CD4-positive, alpha-beta memory T cell (primary cell): ENCODE measurements at places on chromosomes 4 and X.

- no peak for DNase-seq
These were observed 333.1 kb upstream of the IGFBP7 start for GRCh38 chr4:57443308-57443707.

DNA sequence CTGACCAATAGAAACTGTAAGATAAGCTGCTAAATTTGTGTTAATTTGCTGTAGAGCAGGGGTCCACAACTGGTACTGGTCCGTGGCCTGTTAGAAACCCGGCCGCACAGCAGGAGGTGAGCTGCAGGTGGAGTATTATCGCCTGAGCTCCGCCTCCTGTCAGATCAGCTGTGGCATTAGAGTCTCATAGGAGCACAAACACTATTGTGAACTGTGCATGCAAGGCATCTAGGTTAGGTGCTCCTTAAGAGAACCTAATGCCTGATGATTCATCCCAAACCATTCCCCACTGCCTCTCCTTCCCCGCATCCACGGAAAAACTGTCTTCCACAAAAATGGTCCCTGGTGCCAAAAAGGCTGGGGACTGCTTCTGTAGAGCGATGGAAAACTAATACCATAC is 19.7 kb downstream of the FBXW7 start:
- DNase-seq: no peak

- no peak for DNase-seq
These were observed 101.7 kb upstream of the FRG1 start for GRCh38 chr4:189838821-189839497.

DNA sequence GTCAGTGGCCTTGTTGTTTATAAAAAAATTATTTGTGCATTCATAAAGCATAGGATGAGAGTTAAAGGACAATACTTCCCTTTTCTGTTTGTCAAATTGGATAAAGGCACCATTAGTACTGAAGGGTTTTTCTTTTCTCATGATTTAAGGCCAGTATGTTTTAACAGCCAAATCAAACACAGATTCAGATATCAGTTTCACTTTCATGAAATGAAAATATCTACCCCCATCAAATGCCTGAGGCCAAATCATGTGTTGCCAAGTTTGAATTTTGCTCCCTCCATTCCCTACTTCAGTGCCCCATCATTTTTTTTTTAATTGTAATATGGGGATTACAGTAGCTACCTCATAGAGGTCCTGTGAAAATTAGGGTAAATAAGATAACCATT is 745.9 kb downstream of the RPA4 start:
- no peak for DNase-seq

DNA sequence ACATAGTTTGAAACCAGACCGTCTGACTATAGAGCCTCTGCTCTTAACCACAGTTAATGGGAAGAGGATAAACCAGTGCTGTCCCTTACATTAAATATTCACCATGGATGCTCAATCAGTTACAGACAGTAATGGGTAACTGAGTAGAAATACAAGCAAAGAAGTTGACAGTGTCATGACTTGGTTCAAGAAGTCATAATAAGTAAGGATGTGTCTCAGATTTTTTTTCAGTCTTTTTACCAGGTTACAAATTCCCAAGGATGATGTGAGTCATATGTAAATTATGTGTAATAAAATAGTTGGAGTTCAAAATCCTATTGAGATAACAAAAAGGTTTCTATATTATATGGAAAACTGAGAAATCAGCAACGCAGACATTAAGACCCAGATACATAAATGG is 31.1 kb downstream of the ZCCHC4 start:
- DNase-seq: no peak

DNA sequence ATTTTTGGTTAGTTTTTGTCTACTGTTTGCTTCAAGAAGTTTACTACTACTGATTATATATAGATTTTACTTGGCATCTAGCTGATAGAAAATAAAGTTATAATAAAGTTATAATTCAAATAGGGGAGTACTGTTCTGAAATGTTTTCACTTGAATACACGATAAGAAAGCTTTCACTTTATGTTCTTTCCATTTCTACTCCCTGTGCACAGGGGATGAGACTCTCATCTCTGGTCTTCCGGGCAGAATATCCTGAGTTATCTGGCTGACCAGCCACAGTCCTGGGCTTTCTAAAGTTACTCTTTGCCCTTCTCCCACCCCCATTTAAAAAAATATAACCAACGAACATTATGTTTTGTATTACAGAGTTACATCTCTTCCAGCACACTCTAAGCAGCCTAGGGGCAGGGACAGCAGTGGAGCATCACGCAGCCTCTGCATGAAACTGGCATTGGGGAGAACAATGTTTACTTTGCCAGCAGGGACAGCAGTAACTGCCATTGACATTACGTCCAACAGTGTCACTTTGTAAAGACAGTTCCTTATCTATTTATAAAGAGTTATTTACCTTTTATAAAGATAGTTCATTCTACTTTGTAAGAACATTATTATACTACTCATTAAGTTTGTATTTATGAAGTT is 64.3 kb downstream of the METTL14 start:
- no peak for DNase-seq

GRCh38 chr4:154714339-154715040 is 29.3 kb upstream of the LRAT start:
- no peak for DNase-seq

DNA sequence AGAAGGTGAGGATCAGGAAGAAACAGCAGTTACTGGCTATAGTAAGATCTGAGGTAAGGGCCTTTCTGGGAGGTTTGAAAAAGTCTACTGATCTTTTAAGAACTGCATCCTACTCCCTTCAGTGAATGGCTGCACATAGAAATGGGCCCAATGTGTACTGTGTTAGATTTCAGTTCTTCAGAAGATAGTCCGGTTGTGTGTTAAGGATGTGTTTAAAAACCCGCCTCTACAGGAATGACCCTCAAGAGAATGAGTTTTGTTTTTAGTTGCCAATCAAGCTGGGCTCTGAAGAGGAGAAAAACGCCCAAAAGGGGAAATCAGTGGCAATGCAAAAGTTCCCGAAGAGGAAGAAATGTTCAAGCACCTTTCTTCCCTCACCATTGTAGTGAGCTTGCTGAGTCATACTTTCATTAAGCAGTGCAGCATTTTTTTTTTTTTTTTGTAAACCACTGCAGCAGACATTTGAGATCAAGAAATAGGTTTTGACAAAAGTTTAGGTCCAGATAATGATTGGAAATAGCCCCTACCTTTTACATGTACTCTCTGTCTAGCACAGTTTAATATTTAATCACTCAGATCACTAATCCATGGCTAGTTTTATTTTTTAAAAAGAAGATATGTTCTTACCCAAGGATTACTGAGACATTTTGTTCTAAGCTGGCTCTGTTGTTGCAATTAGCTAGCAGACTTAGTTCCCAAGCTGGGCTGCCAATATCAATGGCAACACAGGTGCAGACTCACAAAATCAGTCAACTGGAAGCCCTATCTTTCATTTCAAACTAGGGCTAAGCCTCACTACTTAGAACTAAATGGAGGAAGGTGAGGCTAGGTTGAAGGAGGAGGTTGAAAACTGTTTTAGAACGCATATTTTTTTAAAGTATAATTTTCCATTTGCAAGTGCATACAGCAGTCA is 7.0 kb upstream of the TRPC5OS start:
- DNase-seq: no peak

- no peak for DNase-seq
These were observed 450.7 kb downstream of the GASK1B start for GRCh38 chr4:157722146-157722545.

DNA sequence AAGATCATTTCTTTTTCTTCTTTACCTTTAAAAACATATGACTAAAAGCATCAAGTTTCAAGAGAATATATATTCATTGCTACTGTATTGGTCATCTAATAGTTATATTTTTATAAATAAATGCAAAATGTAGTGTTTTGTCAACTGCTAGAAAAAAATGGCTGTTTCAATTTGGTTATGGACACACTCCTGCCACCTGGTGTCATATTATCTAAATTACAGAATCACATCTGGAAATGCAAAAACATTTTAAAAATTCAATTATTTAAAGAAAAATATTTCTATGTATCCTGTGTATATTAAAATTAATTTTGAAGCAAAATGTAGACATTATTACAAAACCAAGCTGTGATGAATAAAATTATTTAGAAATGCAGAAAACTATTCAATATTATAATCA is 329.4 kb upstream of the PCDH18 start:
- DNase-seq: no peak

DNA sequence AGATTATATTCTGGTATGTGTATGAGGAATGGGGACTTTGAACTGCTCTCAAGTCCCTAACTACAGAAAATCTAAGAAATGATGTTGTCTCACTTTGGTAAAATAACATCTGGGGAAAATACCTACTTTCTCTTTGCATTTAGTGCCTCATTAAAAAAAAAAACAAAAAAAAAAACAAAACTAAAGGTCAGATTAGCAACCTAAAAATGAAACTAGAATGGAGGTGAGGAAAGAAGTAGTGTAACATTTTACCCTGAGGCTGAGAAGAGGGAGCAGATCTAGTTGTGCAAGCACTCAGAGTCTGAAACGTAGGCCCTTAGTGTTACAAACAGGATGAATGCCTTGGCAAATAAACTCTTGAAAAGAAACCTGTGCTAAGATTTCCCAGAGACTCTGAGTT is 56.0 kb downstream of the VGLL1 start:
- DNase-seq: peak; percentile 49

DNA sequence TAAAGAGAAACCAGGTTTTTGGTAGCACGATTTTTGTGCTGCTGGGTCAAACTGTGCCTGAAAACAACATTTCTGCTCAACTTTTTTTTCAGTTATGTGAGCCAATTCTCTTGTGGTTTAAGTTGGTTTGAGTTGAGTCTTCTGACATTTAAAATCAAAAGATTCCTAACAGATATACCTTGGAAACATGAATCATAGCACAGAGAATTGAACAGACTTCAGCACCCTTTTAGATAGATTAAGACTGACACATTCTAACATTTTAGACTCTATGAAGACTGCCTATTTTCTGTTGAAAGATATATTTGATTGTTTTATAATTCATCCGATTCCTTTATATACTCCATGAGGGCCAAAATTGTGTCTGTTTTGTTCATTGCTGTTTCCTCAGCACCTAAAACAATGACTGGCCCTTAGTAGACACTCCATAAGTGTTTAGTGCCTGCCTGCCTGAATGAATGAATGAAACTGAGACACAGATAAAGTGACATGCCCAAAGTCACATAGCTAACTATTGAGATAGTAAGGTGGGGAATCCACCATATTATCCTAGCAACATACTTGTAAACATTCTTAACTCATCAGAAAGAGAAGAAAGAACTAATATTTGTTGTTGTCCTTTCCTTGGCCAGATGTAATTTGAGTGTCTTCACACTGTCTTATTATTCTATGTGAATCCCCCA is 624.0 kb downstream of the MID1IP1 start:
- no peak for DNase-seq

DNA sequence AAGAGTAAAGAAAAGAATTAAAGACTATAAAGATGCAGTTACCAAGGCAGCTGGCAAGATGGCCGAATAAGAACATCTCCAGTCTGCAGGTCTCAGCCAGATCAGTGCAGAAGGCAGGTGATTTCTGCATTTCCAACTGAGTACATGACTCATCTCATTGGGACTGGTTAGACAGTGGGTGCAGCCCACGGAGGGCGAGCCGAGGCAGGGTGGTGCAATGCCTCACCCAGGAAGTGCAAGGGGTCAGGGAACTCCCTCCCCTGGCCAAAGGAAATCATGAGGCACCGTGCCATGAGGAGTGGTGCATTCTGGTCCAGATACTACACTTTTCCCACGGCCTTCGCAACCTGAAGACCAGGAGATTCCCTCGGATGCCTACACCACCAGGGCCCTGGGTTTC is 20.5 kb downstream of the SPIN4 start:
- DNase-seq: no peak

- DNase-seq: no peak
These were observed 11.2 kb upstream of the SCRG1 start for GRCh38 chr4:173410079-173410478.

GRCh38 chrX:150587585-150588503 is 19.4 kb downstream of the MTM1 start:
- DNase-seq: peak; percentile 28

DNA sequence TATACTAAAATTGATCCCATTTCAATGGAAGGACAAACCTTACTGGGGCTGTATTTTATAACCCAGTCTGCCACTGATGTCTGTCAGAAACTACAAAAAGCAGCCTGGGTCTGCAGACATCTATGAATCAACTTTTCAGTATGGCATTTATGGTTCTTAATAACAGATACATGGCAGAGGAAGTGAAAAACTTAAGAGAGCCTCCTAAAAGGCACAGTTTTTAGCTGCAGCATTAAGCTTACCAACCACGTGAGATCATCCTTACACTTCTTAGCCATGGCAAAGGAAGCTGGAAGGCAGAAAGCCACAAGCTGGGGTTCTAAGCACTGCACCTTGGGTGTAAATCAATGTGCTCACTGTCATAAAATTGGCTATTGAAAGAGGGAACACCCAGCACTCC is 16.6 kb upstream of the UGT2B17 start:
- DNase-seq: no peak

DNA sequence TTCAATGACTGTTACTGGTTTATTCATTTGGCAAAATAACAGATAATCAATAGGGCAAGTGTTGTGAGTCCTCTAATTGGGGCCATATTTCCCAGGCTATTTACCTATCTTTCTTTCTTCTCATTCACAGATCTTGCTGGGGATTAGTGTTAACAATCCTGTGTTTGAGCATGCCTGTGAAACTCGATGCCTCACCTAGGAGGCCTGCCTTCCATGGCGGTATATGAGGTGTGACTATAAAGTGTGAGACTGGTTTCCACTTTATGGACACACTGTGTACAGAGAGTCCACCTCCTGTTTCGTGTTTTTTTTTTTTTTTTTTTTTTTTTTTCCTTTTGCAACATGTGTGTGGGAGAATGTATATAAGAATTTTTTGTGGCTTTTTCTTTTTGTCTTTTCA is 199.3 kb downstream of the BMPR1B start:
- no peak for DNase-seq

DNA sequence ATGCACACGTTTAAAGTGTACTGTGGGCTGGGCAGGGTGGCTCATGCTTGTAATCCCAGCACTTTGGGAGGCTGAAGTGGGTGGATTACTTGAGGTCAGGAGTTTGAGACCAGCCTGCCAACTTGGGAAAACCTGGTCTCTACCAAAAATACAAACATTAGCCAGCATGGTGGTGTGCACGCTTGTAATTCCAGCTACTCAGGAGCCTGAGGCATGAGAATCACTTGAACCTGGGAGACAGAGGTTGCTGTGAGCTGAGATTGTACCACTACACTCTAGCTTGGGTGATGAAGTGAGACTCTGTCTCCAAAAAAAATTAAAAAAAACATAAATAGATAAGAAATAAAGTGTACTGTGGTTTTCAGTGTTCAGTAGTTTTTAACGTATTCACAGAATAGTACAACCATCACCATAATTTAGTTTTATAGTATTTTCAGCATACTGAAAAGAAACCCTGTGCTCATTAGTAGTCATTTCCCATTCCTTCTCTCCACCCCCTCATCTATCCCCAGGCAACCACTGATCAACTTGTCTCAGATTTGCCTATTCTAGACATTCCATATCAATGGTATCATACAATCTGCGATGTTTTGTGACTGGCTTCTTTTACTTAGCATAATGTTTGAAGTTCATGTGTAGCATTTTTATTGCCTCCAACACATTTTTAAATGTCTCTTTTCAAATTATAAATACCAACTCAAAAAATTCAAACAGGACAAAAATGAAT is 19.1 kb downstream of the SLAIN2 start:
- DNase-seq: no peak
